ENCODE measurements at places on chromosomes 13 and 19.

DNA sequence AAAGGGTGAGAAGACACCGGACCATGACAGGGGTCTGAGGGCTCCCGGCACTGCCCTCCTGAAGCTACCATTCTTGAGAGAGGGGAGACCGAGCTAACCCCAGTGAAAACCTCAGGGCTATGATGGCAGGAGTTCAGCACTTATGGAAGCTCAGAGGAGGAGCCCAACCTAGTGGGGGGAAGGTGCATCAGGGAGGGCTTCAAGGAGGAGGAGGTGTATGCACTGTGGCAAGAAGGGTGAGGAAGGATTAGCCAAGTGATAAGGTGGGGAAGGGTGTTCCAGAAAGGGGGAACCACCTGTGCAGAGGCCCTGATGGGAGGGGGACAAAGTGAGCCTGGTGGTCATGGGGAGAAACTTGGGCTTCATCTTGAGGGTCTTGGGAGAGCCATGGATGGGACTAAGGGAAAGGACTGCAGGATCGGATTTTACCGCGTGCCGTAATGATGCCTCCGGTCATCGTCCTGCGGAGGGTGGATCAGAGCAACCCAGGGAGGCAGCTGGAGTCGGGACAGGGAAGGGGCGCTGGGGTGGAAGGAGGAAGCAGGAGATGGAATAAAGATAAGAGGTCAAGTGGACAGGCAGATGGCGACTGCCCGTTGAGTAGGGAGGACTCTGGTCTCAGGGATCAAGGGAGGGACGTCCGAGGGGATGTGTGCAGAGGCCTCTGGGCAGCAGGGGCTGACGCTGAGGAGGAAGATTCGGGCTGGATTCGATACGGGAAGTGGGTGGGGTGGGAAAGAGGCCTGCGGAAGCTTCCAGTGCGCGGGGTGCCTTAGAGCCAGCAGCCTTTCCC, 13.3 kb upstream of the PSMD8 start:
- peak overlapping the region; percentile 59 for H3K4me3 ChIP-seq
- H3K27ac ChIP-seq = no peak overlapping the region

GRCh38 chr13:25186187-25186586, 14.1 kb upstream of the AMER2 start:
- no peak for DNase-seq
- H3K27me3 ChIP-seq = no peaks in the 10 kb centered on the region
- no peaks in the 10 kb centered on the region for H3K4me1 ChIP-seq
- no peak overlapping the region for H3K27ac ChIP-seq

- H3K27ac ChIP-seq = no peak overlapping the region
- H3K27me3 ChIP-seq = no peaks in the 10 kb centered on the region
- no peak for DNase-seq
- peaks cover 36% of the 10 kb centered on the region for H3K4me1 ChIP-seq
- H3K4me3 ChIP-seq = no peak overlapping the region
- H3K36me3 ChIP-seq = no peaks in the 10 kb centered on the region
Observed at GRCh38 chr19:49921871-49922795, 6.9 kb upstream of the ATF5 start.

- H3K4me1 ChIP-seq = no peaks in the 10 kb centered on the region
- no peak for DNase-seq
- H3K36me3 ChIP-seq = no peaks in the 10 kb centered on the region
- no peaks in the 10 kb centered on the region for H3K27me3 ChIP-seq
- no peak overlapping the region for H3K4me3 ChIP-seq
Observed at GRCh38 chr13:36752673-36753072, 66.3 kb upstream of the RFXAP start.

GRCh38 chr13:112346899-112347229, 29.3 kb upstream of the SPACA7 start:
- DNase-seq = no peak
- no peaks in the 10 kb centered on the region for H3K36me3 ChIP-seq

Measured in tibial nerve (tissue), 4 donors.